ENCODE measurements at places on chromosomes 3 and 15.
A peak's percentile ranks its signal among the peaks of the same experiment; 100 is the strongest.

- DNase-seq, result no peak
Measured at GRCh38 chr3:113867506-113867905, 28.9 kb downstream of the GRAMD1C start.

- no peak for DNase-seq
Measured at GRCh38 chr15:70801109-70801508, 37.8 kb upstream of the UACA start.

DNA sequence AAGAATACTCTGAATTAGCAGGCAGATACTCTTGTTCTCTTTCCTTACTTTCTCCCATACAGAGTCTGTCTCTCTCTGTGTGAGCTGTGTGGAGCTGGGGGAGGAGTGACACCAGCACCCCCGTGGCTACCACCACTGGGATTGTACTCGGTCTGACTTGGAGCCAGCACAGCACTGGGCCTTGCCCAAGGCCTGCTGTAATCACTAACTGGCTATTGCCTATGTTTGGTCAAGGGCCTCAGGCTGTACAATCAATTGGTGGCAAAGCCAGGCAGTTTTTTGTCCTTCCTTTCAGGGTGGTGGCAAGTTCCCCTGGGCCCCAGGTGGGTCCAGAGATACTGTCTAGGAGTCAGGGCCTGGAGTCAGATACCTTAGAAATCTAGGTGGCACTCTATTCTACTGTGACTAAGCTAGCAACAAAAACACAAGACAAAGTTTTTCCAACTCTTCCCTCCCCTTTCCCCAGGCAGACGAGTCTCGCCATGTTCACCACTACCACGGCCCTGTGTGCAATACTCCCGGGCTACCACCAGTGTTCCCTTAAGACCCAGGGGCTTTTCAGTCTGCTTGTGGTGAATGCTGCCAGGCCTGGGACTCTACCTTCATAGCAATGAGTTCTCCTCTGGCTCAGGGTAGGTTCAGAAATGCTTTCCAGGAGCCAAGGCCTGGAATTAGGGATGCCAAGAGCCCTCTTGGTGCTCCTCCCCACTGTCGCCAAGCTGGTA, 151.8 kb downstream of the KCNAB1 start:
- no peak for DNase-seq

DNA sequence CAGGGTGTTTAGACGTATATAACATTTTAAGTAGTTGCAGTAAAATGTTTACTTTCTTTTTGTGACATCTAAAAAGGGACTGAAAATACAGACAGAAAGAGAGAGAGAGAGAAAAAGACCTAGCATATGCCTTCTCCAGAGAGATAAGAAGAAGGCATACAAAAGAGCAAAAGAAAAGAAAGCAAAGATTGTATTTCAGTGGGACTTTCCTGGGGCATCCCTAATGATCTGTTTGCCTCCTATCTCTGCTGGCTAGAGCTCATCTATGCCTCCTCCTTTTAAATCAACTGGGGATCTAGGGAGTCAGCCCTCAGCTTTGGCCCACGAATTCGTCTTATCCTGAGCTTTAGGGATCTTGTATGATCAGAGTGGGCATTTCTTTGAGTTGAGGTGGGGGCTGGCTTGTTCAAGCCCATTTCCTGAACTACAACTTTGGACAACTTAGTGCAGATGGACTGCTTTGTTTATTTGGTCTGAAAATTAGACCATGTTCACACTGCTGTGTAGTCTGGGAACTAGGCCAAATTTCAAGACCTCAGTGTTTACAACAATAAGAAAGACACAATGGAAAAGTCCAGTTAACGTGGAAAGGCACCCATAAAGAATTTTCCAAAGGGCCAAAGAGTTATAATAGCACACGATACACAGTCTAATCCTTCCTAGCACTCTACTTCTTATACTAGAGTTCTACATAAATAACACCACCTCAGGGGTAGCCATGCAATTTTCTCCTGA, 61.0 kb downstream of the ATP8B4 start:
- peak; percentile 35 for DNase-seq

DNA sequence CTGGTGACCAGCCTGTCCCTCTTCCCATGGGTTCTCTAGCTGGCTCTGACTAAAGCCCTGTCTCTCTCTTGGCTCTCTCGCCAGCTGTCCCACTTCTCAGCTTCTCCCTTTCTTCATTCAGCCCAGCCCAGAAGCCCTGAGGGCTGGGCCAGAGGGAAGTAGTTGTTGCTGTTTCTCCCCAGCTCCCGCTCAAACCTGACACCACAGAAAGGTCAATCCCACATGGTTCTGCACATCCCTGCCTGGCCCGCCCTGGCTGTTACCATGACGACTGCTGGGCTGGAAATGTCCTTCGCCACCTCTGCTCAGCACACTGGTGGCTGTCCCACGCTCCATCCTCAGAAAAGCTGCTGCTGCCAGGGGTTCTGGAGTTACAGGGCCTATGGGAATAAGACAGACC, 25.9 kb downstream of the CCDC32 start:
- no peak for DNase-seq

All from kidney (tissue), 22 donors.